ENCODE measurements at places on chromosomes 6 and 20.
A peak's percentile ranks its signal among the peaks of the same experiment; 100 is the strongest.

- DNase-seq = no peak
These were observed 435 bp upstream of the ZNF322 start for GRCh38 chr6:26660000-26660361.

- no peak for DNase-seq
These were observed 133.1 kb upstream of the MLN start for GRCh38 chr6:33936886-33937285.

- DNase-seq = no peak
These were observed 30.9 kb downstream of the FIG4 start for GRCh38 chr6:109722011-109722410.

DNA sequence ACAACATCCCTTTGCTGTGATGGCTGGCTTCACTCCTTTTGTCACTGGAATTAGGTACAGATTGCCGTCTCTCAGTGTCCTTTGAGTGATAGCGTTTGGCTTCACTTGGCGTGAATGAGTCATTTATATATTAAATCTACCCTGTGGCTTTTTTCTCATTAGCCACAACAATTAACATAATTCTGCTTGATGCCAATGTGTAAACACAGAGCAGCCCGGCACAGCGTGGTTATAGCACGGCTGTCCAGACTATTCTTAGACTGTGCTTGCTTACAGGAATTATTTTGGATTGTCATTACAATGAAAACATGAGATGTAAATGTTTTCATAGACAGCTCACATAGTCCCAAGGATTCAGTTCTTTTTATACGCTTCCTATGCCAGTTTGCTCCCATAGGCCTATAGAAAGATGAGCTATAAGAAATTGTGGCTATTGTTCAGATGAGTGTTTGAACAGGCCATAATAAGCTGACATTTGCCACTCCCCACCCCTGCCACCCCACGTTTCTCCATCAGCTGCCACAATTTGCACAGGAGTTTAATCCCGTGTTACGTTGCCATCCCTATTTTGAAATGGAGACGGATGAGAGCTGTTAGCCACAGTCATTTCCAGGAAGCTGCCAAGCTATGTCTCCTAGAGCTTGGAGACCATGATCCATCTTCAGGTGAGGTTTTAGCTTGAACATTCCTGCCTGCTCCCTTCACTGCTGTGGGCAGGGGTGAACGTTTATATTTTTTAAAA is 65.9 kb downstream of the PPP1R14C start:
- no peak for DNase-seq

GRCh38 chr6:73943930-73944652 is 248.1 kb downstream of the CD109 start:
- no peak for DNase-seq

- DNase-seq = no peak
These were observed 6.1 kb upstream of the POU3F2 start for GRCh38 chr6:98828211-98828788.

GRCh38 chr6:99426451-99426757 is 1.3 kb upstream of the PNISR start:
- DNase-seq = no peak

- DNase-seq = no peak
These were observed 229.4 kb downstream of the ALDH8A1 start for GRCh38 chr6:134720353-134721059.

GRCh38 chr6:78701407-78701806 is 165.9 kb upstream of the IRAK1BP1 start:
- DNase-seq = no peak

GRCh38 chr6:160127270-160128124 is 5.9 kb downstream of the SLC22A1 start:
- peak; percentile 52 for DNase-seq

GRCh38 chr6:159728531-159728964 is 1.2 kb downstream of the WTAP start:
- DNase-seq = no peak

- DNase-seq = peak; percentile 29
These were observed 13.0 kb upstream of the PPP1R14C start for GRCh38 chr6:150129616-150130505.

DNA sequence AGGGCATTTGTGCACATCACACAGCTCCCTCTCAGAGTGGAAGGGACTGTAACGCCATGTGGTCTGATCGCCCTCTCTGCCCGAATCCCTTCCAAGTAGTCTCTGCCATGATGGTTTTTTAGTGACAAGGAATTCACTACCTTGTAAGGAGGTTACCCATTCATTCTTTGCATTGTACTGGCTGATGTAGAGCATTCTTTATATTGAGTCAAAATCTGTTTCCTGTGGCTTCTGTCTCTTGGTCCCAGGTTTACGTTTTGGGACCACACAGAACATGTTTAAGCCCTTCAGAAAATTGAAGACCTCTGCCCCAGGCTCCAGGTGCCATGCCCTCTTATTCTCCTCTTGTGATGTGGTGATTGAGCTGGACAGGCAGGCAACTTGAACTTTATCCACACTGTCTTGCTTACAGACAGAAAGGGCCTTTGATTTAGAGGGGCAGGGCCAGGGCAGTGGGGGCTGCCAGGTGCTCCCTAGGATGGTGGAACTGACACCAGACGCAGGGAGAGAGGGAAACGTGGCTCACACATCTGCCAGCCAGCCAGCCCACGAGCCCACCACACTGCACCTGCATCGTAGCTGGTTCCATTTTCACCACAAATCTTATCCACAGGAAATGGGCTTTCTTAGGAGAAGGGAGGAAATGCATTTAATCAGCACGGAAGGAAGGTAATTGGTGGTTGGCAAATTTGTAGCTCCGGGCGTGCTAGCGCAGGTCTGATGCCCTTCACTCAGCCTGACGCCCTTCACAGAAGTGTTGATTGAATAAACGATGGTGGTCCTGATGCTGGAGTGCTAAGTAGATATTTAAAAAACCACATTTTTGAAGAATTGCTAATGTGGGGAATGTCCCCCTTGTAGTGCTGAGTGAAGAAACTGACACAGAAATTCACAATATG is 78.2 kb downstream of the TCP11 start:
- DNase-seq = no peak

DNA sequence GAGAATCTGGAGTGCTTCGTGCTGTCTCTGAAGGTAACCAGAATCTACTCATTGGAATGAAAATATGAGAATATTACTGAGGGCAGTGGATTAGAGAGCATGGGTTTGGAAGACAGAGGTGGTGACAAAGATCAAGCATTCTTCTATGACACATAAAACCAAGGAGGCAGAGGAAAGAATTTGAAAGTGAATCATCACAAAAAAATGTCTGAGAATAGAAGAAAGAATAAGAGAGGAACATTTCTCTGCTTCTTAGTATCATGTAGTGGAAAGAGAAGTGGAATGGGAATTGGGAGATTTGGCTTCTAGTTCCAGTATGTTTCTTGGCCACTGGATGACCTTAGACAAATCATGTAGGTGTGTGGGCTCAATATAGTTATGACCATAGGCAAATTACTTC is 474.0 kb downstream of the TFAP2B start:
- DNase-seq = no peak

GRCh38 chr20:55456316-55456940 is 548.9 kb downstream of the CBLN4 start:
- no peak for DNase-seq

DNA sequence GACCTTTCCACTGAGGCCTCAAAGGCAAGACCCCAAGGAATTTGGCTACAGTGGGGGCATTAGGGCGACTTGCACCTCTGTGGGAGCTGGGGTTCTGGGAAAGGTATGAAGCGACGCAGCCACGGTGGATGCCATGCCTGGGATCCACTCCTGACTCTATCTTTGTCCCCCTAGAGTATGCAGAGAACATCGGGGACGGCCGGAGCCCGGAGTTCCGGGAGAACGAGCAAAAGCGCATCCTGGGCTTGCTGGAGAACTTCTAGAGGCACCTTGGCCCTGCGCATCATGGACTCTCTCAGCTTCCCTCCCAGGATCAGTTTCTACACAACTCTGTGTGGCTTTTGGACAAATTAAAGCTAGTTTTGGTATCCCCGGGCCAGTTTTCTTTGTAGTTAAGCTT is 31.2 kb upstream of the VSTM2L start:
- DNase-seq = no peak

DNA sequence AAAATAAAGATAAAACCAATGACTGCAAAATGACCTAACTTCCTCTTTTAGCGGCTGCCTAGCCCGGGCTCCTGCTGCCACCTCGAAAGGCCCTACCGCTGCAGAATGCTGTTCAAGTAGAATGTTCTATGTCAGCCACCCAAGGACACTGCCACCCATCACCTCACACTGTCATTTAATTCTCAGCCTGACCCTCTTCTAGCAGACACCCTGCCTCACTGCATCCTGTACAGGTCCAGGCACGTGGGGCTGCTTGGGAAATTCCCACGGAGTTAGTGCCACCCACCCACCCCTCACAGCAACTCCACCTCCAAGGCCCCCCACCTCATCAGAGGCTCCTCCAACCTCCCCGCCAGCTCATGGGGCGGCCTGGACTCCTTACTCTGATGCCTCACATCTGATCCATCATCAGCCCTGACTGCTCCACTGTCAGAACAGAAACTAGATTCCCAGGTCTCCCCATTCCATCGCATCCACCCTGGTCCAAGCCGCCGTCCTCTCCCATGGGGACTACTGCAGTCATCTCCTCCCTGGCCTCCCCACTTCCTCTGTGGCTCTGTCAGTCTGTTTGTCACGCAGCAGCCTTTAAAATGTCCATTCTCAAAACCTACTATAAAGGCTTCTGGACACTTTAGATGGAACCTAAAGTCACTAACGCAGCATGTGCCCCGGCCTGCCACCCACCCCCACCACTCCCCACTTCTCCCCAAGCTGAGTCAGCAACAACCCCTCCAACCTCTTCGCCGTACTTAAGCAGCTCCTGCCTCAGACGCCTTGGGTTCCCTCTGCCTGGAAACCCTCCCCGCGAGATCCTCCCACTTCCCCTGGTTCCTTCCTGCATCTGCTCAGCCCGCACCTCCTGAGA is 17.0 kb downstream of the NFATC2 start:
- no peak for DNase-seq

GRCh38 chr20:9615766-9616454 is 101.5 kb downstream of the LAMP5 start:
- DNase-seq = no peak

DNA sequence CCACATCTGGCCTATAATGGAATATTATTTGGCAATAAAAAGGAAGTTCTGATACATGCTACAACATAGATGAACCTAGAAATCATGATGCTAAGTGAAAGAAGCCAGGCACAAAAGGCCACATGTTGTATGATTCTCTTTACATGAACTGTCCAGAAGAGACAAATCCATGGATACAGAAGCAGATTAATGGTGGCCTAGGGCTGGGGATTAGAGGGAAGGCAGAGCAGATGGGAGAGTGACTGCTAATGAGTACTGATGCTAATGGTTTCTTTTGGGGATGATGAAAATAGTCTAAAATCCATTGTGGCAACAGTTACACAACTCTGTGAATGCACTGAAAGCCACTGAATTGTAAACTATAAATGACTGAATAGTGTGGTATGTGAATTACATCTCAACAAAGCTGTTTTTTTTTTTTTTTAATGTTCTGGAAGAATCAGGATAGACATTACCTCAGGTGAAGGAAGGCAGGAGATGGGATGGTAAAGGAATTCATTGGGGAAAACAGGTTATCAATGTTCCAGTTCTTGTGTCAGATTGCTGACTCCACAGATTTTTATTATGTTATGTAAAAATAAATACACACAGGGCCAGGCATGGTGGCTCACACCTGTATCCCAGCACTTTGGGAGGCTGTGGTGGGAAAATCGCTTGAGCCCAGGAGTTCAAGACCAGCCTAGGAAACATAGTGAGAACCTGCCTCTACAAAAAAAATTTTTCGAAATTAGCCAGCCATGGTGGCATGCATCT is 8.9 kb upstream of the SOX12 start:
- DNase-seq = no peak

DNA sequence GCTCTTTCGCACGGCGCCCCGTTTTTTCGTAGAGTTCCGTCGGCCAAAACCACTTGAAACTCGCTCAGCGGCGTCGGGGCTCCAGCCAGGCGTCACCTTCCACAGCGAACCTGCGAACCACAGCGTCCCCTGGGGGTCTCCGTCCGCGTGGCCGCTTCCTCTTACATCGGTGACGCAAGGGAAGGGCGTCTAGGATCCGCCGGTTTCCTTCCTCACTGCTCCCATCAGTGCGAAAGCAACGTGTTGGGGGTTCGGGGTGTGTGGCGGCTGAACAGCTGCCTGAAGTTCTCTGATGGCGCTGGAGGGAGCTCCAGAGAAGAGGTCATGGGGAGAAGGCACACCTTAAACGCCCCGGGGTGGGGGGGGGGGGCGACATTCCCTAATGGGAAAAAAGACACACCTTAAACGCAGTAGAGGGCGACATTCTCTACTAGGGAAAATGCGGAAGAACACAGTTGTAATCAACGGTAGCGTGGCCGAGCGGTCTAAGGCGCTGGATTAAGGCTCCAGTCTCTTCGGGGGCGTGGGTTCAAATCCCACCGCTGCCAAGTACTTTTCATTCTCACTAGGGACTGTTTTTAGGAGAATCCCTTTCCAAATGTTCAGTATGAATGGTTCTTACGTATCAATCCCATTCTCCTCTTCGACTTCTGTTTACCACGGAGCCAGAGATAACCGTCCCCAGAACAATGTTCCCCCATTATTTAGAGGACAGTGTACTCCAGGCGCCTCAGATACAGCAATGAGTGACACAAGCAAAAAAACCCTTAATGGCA is 16.4 kb downstream of the ZNF311 start:
- DNase-seq = no peak

- DNase-seq = no peak
These were observed 34.9 kb upstream of the PRDM1 start for GRCh38 chr6:106051226-106051625.

- DNase-seq = no peak
These were observed 177.8 kb upstream of the MYLIP start for GRCh38 chr6:15950962-15951569.

GRCh38 chr6:156587751-156588301 is 189.4 kb upstream of the ARID1B start:
- no peak for DNase-seq

DNA sequence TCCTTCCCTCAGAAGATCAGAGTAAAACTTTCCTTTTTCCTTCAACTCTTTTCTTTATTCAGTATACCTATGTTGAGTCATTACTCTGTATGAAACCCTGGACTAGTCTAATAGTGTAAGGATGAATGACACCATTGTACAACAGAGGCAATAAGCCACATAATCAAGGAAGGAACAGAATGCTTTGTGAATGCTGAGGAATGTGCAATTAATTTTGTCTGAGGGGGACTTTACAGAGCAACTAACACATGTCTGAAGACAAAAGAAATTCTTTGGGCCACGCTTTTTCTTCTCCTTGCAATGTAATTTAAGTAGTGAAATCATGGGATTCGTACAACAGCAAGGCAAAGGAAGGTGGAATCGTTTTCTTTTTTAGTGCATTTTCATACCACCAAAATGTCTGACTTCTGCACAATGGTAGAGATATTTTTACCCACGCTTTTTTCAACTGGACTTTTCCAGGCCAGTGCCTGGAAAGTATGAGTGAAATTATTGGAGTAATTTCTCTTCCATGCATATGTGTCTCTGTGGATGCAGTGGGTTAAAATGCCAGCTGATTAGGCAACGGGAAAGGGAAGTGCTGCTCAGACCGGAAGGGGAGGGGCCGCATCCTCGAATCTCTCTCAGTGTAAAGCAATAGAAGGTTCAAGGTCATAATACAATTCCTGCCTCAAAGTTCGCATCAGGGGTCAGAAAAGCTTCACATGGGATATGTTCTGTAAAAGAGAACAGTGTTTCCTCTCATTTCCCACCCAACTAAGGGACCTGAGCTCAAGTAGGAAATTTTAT is 89.9 kb upstream of the MTHFD1L start:
- DNase-seq = no peak

- DNase-seq = no peak
These were observed 4.4 kb downstream of the SULF2 start for GRCh38 chr20:47780720-47781389.
